ENCODE measurements at places on chromosomes 6 and 20. TPM values are rescaled to one million over a fixed set of nuclear protein-coding genes. Genes with fewer than 3 reads are reported as not detected.

Gene BMP5
- total RNA-seq = 1.7 TPM

DNA sequence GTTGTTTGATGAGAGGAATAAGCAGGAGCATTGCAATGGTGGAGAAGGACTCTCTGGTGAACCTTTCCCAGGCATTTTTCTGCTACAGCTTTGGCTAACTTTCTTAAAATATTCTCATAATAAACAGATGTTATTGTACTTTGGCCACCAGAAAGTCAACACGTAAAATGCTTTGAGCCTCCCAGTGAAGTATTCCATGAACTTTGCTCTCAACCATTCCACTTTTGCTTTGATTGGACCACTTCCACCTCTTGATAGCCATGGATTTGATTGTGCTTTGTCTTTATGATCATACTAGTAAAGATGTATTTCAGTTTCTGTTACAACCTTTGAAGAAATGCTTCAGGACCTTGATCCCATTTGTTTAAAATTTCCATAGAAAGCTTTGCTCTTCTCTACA, 241.1 kb downstream of the TENT5A start:
- H3K27me3 ChIP-seq = no peaks in the 10 kb centered on the region
- H3K4me3 ChIP-seq = no peak overlapping the region
- H3K36me3 ChIP-seq = no peaks in the 10 kb centered on the region
- H3K27ac ChIP-seq = no peak overlapping the region

Gene IRAK1BP1
- total RNA-seq = 10.7 TPM

DNA sequence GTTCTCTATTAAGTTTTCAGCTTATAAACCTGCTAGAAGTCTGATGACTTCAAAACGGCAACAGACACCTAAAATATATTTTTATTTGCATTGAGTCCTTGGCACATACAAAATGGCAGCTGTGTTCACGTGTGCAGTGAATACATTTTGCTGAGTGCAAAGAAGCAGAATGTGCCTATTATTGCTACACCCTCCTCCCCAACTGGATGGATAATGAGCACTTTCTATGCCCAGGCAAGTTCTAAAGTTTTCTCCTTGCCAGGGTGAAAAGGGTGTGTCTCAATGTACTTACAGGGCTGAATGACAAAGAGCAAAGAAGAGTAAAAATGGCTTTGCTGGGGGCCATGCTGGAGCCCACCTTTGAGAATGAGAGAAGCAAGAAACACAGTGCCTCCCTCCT, 4.0 kb upstream of the FERMT1 start:
- H3K27me3 ChIP-seq = peaks cover 17% of the 10 kb centered on the region
- DNase-seq = no peak
- peaks cover 12% of the 10 kb centered on the region for H3K4me1 ChIP-seq
- H3K36me3 ChIP-seq = no peaks in the 10 kb centered on the region
- no peak overlapping the region for H3K27ac ChIP-seq

Gene MARCKS
- total RNA-seq = 158 TPM

GRCh38 chr6:16284472-16284871, 46.1 kb downstream of the GMPR start:
- DNase-seq = no peak
- H3K27me3 ChIP-seq = peaks cover 12% of the 10 kb centered on the region
- no peak overlapping the region for H3K27ac ChIP-seq
- no peak overlapping the region for H3K4me3 ChIP-seq

Gene RSPO3
- 0.36 TPM for total RNA-seq

Gene STMND1
- total RNA-seq = 0.22 TPM

GRCh38 chr6:42250274-42250931, 32.7 kb upstream of the MRPS10 start:
- H3K4me3 ChIP-seq = no peak overlapping the region
- H3K27ac ChIP-seq = no peak overlapping the region
- H3K36me3 ChIP-seq = peaks cover 5% of the 10 kb centered on the region
- no peaks in the 10 kb centered on the region for H3K27me3 ChIP-seq
- DNase-seq = no peak

DNA sequence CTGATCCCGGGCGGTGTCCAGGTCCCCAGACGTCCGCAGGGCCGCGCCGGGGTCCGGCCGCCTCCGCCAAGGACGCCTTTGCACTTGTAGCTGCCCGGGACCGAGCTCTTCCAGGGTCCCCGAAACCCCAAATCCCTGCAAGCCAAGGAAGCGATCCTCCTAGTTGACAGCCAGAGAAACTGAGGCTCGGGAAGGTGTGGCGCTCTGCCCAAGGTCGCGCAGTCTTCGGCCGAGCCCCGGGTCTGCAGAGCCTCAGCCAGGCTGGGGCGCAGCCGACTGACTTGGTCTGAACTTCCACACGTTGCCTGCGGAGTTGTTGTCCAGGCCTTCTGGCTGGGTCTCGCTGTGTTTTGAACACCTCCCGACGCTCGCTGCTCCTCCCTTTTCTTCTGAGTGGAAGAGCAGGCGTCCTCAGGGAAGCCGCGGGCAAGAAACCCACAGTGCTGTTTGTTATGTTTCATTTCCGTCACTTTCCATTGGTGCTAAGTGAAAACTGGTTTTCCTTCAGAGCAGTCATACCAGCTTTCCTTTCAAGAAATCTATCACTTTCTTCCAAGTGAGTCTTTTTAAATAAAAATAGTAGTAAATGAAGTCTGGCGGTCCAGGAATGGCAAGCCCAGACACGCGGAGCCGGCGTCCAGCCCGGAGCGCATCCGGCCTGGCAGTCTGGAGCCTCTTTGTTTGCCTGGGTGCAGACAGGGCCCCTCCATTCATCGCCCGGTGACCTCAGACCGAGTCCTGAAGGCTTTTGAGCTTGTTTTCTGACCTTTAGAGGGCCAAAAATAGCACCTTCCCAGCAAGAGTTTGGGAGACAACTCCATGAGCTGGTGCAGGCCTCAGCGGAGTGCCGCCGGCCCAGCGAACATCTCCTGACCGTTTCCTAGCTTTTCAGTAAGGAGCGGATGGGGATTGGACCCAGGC, 698 bp downstream of the FAM210B start:
- H3K4me3 ChIP-seq = peak overlapping the region; percentile 90
- peak; percentile 12 for DNase-seq
- H3K36me3 ChIP-seq = peaks cover 2% of the 10 kb centered on the region
- peak overlapping the region; percentile 95 for H3K27ac ChIP-seq
- H3K4me1 ChIP-seq = peaks cover 12% of the 10 kb centered on the region

DNA sequence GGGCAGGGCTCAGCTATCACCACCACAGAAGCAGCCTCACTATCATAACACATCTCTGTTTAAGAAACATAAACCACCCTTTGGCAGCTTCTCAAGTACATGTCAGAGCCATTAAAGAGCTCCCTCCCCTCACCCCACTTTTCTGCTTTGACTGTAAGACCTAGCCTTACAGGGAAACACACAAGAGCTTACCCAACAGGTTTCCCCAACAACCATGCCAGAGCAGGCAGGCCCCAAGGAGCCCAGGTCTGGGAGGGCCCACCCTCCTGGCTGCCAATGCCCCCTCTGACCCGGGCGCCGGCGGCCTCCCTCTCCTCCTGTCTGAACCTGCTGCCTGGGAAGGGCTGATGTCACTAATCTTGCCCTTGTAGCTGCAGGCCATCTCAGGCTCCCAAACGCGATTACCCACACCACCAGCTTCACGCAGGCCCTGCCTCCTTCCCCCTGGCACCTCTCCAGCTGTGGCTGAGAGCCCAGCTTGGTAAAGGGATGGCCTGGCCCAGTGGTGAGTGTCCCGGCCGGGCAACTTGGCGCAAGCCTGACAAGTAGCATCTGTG, 402.0 kb downstream of the MAFB start:
- H3K36me3 ChIP-seq = no peaks in the 10 kb centered on the region
- no peaks in the 10 kb centered on the region for H3K4me1 ChIP-seq
- H3K4me3 ChIP-seq = no peak overlapping the region
- DNase-seq = no peak
- H3K27ac ChIP-seq = no peak overlapping the region
- H3K27me3 ChIP-seq = peaks cover 6% of the 10 kb centered on the region

Gene KIFC1
- 46.6 TPM for total RNA-seq

DNA sequence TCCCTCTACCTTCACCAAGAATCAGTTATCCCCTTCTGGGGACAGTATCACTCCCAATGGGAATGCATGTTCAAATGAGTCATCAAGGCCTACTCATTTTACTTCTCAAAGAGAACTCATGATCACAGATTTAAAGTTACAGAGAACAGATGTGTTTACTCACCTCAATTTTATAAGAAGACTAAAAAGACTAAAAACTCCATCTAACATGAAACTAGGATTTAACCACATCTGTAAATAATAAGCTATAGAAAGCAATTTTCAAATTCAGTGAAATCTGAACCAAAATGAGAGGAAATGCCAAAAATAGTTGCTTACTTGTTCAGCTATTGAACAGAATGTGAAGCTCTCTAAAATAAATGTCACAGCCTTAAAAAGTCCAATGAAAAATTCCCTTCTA, 300.1 kb upstream of the KCNQ5 start:
- H3K4me1 ChIP-seq = no peaks in the 10 kb centered on the region
- DNase-seq = no peak
- no peaks in the 10 kb centered on the region for H3K27me3 ChIP-seq
- no peak overlapping the region for H3K27ac ChIP-seq
- no peaks in the 10 kb centered on the region for H3K36me3 ChIP-seq

GRCh38 chr6:128883906-128884305, 968 bp downstream of the LAMA2 start:
- H3K4me3 ChIP-seq = no peak overlapping the region
- no peak overlapping the region for H3K27ac ChIP-seq
- H3K36me3 ChIP-seq = no peaks in the 10 kb centered on the region

GRCh38 chr6:6663421-6664135, 75.1 kb downstream of the LY86 start:
- no peak overlapping the region for H3K4me3 ChIP-seq
- peaks cover 7% of the 10 kb centered on the region for H3K27me3 ChIP-seq
- DNase-seq = no peak
- no peaks in the 10 kb centered on the region for H3K36me3 ChIP-seq

DNA sequence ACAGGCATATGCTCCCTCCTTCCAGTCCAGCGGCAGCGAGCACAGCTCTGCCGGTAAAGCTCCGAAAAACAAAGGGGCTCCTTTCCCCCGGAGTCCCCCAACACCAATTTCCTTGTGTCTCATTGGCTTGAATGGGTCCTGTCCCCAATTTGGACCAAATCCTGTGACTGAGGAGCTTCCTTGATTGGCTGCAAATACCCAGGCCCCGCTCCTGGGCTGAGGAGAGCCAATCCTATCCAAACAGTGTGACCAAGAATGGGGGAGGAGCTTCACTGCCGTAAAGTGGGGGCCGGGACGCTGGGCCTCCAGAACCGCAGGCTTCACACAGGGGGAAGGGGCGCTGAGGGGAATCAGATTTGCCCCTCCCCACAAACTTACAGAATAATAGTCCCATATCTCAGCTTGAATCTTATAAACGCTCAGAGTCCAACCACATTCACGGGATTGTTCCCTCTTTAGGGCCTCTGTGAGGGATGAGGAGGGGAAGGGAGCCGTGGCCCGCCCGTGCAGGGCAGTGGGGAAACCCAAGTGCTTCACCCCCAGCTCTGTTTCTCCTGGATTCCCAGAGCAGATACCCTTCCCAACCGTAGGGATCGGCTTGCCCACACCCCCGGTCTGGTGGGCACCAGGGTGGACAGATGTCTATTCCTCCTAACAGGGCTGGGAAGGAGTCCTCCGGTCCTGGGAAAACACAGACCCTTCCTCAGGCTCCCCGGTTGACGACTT, 141.0 kb upstream of the MLN start:
- no peaks in the 10 kb centered on the region for H3K36me3 ChIP-seq
- H3K4me3 ChIP-seq = no peak overlapping the region

- no peak overlapping the region for H3K27ac ChIP-seq
- no peak overlapping the region for H3K4me3 ChIP-seq
- no peaks in the 10 kb centered on the region for H3K4me1 ChIP-seq
- DNase-seq = no peak
- no peaks in the 10 kb centered on the region for H3K36me3 ChIP-seq
- H3K27me3 ChIP-seq = no peaks in the 10 kb centered on the region
These were observed 42.4 kb upstream of the LRRC1 start for GRCh38 chr6:53752440-53752839.

DNA sequence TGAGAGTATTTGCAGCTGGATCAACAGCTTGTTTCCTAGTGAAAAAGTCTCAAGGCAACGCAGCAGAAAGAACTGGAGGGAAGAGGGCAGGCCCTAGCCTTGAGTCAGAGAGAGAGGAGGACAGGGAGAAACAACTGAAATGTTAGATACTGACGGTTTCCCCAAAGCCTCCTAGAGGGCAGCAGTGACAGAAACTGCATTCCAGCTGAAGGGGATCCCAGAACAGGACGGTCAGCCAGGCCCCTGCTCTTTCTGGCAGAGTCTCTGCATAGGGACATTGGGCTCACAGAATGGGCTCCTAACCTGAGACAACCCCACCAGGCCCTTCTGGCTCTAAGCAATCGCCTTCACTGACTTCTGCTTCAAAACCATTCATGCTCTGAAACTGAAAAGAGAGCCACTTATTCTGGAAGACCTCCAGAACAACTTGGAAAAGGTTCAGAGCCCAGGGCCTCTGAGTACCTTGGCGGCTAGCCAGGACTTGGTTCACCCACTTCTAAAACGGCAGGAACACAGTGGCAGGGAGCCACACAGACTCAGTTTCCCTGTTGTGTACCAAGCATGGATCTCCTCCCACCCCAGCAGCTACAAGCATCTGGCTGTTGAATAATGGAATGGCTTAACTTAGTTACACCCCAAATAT, 72.9 kb downstream of the PSMB1 start:
- peaks cover 11% of the 10 kb centered on the region for H3K4me1 ChIP-seq
- no peak overlapping the region for H3K4me3 ChIP-seq
- H3K27ac ChIP-seq = peak overlapping the region; percentile 13
- H3K36me3 ChIP-seq = peaks cover 5% of the 10 kb centered on the region
- peaks cover 3% of the 10 kb centered on the region for H3K27me3 ChIP-seq

Gene BHLHE23
- total RNA-seq = not detected

GRCh38 chr6:152004036-152004566, 196.6 kb downstream of the ESR1 start:
- no peaks in the 10 kb centered on the region for H3K27me3 ChIP-seq
- no peaks in the 10 kb centered on the region for H3K4me1 ChIP-seq
- no peaks in the 10 kb centered on the region for H3K36me3 ChIP-seq
- DNase-seq = no peak
- no peak overlapping the region for H3K4me3 ChIP-seq

DNA sequence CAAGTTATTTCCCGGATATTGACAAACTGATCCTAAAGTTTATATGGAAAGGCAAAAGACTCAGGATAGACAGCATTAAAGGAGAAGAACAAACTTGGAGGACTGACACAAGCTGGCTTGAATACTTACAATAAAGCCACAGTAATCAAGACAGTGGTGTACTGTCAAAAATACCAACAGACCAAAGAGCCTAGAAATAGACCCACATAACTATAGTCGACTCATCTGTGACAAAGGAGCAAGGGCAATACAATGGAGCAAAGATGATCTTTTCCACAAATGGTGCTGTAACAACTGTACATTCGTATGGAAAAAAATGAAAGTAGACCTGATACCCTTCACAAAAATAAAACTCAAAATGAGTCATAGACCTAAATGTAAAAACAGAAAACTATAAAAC, 46.0 kb downstream of the ABHD12 start:
- H3K27me3 ChIP-seq = no peaks in the 10 kb centered on the region
- H3K4me3 ChIP-seq = no peak overlapping the region
- peaks cover 10% of the 10 kb centered on the region for H3K4me1 ChIP-seq
- DNase-seq = no peak
- H3K27ac ChIP-seq = no peak overlapping the region

DNA sequence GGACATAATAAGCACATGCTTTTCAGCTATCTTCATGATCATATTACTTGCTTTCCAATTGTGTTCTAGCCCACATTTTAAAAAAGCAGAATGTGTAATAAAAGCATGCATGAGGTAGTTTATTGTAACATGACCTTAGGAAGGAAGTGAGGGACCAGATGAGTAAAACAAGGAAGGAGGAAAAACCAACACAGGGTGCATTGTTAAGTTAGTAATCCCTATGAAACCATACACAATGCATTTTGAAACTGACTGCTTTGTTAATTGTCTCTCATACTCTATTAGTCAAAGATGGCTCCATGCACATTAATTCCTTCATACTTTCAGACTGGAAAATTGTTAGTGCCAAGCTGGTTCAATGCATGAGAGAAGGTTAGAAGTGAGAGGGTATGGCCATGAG, 37.7 kb upstream of the CENPW start:
- H3K4me1 ChIP-seq = no peaks in the 10 kb centered on the region
- H3K27me3 ChIP-seq = no peaks in the 10 kb centered on the region
- no peak overlapping the region for H3K4me3 ChIP-seq
- H3K27ac ChIP-seq = no peak overlapping the region

Gene C20orf141
- total RNA-seq = not detected

Data from progenitor cell of endocrine pancreas (in vitro differentiated cells).